ENCODE measurements at places on chromosomes 5 and 9.

DNA sequence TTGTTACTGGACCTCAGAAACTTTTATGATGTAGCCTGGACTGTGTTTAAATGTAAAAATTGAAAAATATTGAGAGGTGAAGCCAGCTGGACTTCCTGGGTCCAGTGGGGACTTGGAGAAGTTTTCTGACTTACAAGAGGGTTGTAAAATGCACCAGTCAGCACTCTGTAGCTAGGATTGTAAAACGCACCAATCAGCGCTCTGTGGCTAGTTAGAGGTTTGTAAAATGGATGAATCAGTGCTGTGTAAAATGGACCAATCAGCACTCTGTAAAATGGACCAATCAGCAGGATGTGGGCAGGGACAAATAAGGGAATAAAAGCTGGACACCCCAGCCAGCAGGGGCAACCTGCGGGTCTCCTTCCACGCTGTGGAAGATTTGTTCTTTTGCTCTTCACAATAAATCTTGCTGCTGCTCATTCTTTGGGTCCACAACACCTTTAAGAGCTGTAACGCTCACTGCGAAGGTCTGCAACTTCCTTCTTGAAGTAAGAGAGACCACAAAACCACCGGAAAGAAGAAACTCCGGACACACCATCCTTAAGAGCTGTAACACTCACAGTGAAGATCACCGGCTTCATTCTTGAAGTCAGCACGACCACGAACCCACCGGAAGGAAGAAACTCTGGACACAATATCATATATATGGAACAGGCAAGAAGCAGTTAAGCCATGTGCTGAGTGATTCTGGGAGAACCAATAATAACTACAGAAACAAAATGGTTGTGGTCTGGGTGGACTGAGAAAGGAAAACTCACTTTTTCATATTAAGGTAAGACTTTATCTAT lies 201.3 kb downstream of the GABRG2 start:
- no peak for DNase-seq

DNA sequence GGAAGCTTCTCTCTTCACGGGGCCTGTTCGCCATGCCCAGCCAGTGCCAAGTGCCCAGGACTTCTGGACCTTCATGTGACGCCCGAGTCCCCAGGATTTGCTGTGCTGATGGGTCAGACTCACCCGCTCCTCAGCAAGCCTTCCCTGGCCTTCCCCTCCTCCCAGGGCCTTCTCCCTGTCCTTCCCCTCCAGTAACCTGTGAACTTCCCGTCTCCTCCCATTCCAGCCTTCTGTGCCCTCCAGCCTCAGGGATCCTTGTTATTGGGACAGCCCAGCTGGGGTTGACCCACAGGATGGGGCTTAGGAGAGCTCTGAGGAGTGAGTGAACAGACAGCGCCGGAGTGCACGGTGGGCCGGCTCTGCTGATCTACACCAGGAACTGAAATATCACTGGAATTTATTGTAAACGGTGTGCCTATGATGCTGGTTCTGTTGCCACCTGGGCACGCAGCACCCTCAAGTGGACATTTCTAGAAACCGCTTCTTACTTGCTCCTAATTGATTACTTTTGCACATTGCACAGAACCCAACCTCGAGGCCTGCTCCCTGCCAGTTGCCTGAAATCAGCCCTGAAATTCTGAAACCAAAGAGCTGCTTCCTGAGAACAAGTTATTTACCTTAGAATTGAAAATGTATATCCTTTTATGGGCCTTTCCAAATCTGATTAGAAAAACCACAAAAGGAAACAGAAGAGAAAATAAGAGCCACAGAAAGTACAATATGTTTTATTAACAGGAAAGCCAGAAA lies 1.5 kb downstream of the SPAAR start:
- peak; percentile 18 for DNase-seq

DNA sequence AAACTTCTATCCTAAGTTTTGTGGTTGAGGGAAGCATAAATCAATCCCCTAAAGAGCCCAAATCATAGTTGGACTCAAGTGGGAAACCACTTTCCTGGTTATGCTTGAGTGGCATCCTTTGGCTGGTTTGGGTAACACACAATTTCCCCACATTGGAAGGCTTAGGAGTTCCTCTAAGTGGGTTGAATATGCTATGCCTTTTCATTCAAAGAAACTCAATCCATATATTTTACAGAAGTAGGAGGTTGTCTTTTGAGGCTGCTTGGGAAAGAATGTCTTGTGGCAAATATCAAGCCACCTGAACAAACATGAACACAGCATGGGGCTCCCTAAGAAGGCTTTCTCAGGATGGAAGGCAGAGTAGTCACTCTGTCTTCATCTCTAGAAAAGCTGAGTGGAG lies 121.1 kb downstream of the SPATA31D1 start:
- DNase-seq, result no peak

DNA sequence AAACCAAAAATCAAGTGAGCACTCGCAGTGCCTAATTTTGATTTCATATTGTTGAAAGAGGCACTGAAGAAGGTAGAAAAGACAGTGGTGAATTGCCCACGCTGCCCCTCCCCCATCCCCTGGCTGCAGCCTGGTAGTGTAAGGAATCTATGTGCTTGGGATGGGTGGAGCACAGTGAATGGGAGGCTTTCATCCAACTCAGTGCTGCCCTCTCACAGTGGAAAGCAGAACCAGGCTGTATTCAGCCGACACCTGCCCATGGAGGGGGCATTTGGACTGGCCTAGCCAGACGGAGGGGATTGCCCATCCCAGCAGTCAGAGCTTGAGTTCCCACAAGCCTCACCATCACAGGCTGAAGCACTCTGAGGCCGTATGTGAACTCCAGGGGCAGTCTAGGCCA lies 800.4 kb upstream of the DMAC1 start:
- no peak for DNase-seq

- DNase-seq, result no peak
Measured at GRCh38 chr5:58148254-58148775, 311.6 kb downstream of the PLK2 start.

GRCh38 chr9:106784076-106784475 lies 78.9 kb upstream of the ZNF462 start:
- DNase-seq, result no peak

DNA sequence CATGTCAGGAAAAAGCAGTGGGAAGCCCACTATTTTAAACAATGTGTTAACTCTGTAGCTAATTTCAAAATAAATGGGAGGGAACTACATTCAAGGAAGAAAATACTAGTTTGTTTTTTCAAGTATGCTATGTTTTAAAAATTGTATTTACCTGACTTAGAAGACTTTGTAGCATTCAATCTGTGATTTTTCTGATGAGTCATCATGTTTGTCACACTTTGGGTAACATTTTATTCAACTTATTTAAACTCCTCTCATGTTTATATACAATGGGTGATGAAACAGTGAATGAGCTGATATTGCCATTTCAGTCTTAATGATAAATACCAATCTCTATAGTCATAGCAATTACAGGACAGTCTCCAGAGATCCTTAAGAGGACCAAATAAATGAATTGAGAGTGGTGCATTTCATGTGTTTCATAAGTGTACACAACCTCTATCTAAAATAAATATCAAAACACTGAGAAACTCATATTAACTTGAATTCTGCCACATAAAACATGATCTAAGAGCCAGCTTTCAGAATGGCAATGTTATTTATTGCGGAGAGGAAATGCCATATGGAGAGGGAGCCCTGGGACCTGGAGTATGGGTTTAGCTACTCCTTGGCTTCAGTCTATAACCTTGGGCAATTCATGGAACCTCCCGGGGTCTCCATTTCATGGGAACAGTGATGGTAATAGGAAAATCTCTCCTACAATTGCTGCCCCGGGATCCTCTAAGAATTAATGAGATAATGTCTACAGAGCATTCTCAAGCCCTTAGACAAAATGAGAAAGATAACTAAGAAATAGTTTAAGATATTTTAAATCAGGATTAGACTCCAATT lies 913.9 kb downstream of the TLE4 start:
- no peak for DNase-seq

GRCh38 chr5:109779036-109779735 lies 89.5 kb downstream of the MAN2A1 start:
- no peak for DNase-seq

GRCh38 chr9:33044162-33044673 lies 19.1 kb downstream of the DNAJA1 start:
- peak; percentile 82 for DNase-seq

- no peak for DNase-seq
Measured at GRCh38 chr5:81418606-81419005, 24.7 kb upstream of the ACOT12 start.

DNA sequence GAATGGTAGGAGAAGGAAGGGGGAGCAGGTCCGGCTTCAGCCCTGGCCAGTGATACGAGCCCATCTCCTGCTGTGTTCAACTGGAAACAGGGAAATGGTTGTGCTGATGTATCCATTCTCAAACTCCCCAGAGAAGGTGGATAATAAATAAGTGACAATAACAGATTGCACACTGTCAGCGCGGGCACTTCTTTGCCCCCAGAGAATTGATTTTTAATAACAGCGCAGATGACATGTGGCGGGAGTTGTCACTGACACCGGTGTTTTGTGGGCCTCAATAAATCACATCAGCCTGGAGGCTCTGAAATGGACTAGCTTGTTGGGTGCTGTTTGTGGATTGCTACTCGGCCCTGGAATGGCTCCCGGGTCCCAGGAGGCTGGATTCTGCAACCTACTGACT lies 141.4 kb upstream of the PANK3 start:
- DNase-seq, result no peak

DNA sequence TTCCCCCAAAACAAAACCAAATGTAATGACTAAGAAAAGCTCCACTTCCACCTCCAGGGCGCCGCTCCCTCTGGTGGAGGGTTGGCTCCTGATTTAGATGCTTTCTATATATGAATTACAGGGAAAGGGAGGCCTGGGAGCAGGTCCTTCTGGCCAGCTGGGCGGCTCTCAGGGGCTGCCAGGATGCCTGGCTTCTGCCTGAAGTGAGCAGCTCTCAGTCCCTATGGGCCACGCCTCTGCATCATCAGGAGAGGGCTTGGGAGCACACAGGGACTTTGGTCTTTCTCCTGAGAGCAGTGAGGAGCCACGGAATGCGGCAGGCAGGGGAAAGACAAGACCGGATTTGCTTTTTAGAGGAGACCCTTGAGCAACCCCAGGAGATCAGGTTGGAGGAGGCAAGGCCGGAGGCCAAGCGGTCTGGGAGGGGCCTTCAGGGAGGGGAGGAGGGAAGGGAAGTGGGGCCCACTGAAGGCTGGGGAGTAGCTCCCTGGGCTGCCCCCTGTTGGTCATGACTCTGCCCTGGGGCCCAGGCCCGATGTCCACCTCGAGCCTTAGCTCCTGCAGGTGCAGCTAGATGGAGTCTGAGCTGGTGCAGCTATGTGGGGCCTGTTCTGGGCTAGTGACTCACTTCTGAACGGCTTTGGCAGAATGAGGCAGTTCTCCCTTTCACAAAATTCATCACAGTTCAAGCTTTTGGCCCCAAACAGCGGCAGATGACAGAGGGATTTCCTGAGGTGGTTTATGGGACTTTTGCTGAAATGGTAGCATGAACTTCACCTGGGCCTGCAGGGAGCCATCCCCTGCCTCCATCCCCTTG lies 11.3 kb upstream of the GRHPR start:
- no peak for DNase-seq

DNA sequence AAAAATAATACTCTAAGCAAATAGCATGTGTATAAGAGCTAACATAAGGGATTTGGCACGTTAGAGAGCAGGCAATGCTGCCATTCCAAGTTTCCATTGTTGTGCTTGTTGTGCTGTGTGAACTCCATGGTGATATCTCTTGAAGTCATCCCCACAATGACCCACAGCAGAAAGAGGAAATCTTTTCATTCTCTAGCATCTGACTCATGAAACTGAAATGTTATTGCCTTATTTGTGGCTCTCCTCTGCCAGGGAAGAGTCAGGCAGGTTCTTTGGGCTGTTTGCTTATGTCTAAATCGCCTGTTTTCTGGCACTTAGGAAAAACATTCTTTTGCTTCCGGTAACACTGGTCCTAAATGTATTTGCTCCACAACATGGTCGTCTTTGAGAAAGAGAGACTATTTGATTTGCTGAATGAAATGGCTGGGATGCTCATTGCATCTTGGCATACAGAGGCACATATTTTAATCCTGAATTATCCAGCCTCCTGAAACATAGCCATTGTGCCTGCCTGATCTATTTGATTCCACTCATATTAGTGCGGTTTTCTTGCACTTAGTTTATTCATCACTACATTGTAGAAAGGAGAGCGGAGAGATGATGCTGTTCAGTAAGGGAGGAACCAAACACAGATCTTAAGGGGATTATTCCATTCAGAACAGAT lies 188.8 kb downstream of the CSNK1G3 start:
- DNase-seq, result peak; percentile 67

GRCh38 chr5:20572614-20573013 lies 584.6 kb upstream of the CDH18 start:
- no peak for DNase-seq

DNA sequence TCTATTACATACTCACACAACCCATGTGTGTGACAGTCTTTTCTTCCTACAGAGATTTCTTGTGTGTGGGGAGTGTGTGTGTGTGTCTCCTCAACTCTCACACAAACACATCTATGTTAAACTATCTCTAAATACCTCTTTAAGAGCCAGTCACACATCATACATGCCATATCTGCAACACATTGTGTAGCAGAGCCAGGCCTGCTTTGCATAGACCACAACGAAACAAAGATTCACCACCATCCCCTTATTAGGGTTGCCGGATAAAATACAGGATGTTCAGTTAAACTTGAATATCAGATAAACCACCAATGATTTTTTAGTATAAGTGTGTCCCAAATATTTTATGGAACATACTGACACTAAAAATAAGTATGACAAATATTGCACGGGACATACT lies 2.3 kb downstream of the FAM170A start:
- DNase-seq, result no peak

DNA sequence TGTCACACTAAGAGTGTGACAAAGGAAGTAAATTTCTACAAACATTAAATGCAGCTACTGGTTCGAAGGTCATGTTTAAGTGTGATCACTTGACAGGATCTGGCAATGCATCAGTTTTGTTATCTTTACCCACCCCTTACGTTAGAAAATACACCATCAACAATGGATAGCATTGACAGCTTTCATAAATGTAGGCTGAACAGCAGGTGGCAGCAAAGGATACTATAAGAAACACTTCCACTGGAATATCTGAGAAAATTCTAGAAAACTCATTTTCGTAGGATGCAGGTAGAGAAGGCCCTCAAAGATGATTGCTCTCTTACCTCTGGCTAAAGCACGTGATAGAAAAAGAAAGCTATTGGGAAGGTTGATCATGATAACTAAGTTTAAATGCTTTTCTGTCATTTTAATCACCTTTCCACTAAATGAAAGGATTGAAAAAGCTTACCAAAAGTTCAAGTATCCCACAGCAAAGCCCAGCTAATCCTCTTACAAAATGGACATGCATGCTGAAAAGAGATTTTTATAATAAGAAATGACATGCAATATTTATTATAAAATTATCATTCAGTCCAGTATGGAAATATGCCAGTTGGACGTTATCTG lies 292.5 kb downstream of the PARP8 start:
- DNase-seq, result peak; percentile 53
